Umbilical cord (tissue), 2 donors: ENCODE measurements at places on chromosomes 1 and 21. TPM values are rescaled to one million over a fixed set of nuclear protein-coding genes. Genes with fewer than 3 reads are reported as not detected.

FOXD2 gene
- 0.24 TPM for total RNA-seq

DNA sequence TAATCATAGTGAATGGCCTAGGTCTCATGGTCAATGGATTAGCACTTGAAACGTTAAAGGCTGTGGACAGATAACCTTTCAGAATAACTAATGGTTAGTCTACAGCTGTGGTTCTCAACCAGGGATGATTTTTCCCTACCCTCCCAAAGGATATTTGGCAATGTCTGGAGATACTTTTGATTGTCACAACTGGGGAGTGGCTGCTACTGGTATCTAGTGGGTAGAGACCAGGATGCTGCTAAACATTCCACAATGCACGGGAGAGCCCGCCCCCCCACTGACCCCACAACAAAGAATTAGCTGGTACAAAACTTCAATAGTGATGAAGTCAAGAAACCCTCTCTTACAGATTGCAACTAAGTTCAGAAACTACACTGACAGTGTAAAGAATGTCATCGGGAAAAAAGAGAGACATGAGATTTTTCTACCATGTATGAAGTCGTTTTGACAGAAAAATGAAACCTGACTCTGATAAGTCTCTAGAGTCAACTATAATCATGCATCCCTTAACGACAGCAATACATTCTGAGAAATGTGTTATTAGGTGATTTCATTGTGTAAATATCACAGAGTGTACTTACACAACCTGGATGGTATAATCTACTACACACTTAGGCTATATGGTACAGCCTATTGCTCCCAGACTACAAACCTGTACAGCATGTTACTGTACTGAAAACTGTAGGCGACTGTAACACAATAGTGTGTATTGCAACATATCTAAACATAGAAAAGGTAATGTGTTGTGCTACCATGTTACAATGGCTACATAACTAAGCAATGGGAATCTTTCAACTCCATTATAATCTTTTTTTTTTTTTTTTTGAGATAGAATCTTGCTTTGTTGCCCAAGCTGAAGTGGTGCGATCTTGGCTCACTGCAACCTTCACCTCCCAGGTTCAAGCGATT is 49.7 kb upstream of the PRDX6 start:
- no peak for DNase-seq

GRCh38 chr1:70066711-70067110 is 138.7 kb downstream of the LRRC40 start:
- no peak for DNase-seq

DNA sequence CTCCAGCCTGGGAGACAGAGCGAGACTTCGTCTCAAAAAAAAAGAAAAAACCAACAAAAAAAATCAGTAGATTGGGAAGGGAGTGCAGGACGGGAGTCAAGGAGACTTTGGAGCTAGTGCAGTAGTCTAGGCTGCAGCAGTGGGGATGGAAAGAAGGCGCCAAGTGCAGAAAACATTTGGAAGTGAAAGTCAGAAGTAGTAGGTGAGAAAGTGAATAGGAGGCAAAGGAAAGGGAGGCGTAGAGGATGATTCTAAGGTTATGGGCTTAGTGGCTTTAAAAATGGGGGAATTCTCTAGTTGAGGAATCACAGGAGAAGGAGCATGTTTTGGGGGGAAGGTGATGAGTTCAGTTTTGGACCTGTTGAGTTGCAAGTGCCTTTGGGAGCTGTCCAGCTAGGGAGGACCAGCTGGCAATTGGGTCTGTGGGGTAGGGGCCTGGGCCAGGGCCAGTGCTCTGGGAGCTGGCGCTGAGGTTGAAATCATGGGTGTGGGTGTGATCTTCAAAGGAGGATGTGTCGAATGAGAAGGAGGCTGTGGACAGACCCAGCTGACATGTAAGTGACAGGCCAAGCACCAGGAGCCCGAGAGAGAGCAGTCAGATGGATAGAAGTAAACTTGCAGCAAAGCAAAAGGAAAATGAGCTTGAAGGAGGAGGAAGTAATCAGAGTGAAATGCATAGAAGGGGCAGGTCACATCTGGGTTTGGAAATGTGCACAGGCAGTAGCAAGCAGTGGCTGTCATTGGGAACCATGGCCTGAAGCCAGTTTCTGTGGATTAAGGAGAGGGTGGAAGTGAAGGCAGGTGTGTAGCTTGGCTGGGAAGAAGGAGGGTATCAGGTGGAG is 15.8 kb downstream of the TMCC2 start:
- DNase-seq, result no peak

TNFRSF4 gene
- total RNA-seq, result not detected

UBL4B gene
- total RNA-seq, result not detected

DNA sequence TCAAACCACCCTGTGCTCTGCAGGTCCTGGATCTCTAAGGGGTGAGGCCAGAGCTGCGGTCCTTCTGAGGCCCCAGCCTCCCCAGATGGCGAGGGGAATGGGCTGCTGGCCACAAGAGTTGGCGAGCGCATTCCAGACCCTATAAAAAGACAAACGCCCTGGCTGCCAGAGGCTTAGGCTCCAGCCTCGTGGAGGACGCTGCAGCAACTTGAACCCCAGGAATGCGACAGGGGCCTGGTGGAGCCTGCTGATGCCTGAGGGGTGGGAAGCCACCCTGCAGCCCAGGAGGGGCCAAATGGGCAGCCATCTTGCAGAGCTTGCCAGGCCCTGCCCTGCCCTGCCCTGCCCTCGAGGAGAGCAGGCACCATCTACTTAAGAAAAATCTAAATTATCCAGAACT is 8.6 kb downstream of the CACNA1S start:
- no peak for DNase-seq

PPM1J gene
- not detected for total RNA-seq

HTR6 gene
- total RNA-seq, result not detected

ADCY10 gene
- total RNA-seq, result 1.9 TPM

DNA sequence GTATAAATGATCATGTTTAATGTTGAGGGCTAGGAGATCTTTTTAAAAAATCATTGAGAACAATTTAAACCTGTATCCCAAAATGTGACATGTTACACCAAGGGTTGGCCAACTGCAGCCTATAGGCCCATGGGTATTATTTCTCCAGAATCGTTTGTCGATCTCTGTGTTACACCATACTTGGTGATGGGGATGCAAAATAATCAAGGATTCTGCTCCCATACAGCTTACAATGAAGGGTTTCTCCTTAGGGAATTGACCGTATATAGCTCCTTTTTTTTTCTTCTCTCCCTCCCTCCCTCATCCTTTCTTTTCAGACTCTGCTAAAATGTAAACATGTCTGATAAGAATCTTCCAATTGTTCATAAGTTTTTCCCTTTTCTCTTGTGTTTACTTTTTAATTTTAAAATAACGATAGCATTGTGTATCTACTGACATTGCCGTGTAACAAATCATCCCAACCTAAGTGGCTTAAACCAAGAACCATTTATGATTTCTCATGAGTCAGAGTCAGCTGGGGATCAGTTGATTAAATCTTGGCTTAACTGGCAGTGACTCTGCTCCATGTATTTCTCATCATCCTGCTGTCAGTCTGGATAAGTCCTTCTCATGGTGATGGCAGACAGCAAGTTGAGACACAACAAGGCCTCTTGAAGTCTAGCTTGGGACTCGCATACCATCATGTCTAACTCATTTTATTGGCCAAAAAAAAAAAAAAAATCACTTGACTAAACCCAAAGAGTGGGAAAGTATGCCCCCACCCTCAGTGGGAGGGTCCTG is 48.0 kb downstream of the MARK1 start:
- no peak for DNase-seq

GRCh38 chr1:166920561-166921475 is 44.8 kb upstream of the TADA1 start:
- DNase-seq, result no peak

- DNase-seq, result no peak
Measured at GRCh38 chr1:89736937-89737733, 83.7 kb upstream of the LRRC8D start.

DNA sequence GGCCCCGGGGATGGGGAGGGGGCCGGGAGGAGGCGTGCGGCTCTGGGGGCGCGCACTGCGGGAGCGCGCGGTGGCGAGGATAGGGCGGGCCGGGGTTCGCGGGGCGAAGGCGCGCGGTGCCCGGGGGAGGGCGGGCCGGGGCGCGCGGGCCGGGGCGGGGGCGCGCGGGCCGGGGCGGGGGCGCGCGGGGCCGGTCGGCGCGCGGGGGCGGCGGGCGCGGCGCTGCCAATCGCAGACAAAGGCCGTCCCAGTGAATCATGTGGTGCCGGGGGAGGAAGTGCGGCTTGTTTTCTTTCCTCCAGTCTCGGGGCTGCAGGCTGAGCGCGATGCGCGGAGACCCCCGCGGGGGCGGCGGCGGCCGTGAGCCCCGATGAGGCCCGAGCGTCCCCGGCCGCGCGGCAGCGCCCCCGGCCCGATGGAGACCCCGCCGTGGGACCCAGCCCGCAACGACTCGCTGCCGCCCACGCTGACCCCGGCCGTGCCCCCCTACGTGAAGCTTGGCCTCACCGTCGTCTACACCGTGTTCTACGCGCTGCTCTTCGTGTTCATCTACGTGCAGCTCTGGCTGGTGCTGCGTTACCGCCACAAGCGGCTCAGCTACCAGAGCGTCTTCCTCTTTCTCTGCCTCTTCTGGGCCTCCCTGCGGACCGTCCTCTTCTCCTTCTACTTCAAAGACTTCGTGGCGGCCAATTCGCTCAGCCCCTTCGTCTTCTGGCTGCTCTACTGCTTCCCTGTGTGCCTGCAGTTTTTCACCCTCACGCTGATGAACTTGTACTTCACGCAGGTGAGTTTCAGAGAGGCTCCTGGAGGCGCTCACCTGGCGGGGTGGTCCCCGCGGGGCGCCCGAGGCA is at the start of gene GPR137B:
GPR137B (plus strand) TSS at position 287 of the 851 bp plus-strand sequence; CDS start at position 371, 84 bp downstream.
- DNase-seq, result peak; percentile 68
